HFFc6 (cell line): ENCODE measurements at places on chromosomes 2 and 18. TPM values are rescaled to one million over a fixed set of nuclear protein-coding genes. Genes with fewer than 3 reads are reported as not detected.

LCT gene
- not detected in 3 replicates for total RNA-seq

SP140 gene
- 0.27 to 1.0 TPM (median 0.66 TPM) in 3 replicates for total RNA-seq

GCG gene
- total RNA-seq = not detected in 3 replicates

ITGB6 gene
- total RNA-seq = 0.21 to 0.29 TPM in 2 of 3 replicates, not detected in the other

STAT4 gene
- total RNA-seq = 0.44 to 0.57 TPM (median 0.50 TPM) in 3 replicates

ABCG8 gene
- total RNA-seq = not detected in 3 replicates

DNA sequence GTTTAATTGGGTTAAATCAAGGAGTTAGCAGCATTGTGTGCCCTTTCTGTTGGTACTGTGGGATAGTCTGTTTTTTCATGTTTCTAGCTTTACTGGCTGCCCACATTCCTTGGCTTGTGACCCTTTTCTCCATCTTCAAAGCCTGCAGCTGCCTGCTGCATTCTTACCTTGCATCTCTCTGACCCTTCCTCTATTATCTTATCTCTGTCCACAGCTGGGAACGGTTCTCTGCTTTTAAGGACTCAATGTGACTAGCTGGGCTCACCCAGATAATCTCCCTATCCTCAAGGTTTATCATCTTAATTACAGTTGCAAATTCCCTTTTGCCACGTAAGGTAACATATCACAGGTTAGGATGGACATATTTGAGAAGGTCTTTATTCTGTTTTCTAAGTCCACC lies 199.7 kb downstream of the KCNS3 start:
- no peak for DNase-seq

DNA sequence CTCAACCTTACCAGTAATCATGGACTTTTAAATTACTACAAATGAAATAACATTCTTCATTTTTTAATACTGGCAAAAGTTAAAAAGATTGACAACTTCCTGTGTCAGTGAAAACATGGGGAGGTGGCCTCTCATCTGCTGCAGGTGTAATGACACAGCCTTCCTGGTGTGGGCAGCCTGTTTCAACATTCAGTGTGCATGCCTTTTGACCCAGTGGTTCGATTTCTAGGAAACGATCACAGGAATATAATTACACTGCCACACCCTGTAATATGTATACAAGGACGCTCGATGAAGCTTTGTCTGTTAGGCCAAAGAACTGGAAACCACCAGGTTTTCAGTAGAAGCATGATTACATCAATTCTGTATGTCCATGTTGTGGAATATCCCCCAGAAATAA lies 68.7 kb downstream of the MTHFD2 start:
- DNase-seq = no peak

DNA sequence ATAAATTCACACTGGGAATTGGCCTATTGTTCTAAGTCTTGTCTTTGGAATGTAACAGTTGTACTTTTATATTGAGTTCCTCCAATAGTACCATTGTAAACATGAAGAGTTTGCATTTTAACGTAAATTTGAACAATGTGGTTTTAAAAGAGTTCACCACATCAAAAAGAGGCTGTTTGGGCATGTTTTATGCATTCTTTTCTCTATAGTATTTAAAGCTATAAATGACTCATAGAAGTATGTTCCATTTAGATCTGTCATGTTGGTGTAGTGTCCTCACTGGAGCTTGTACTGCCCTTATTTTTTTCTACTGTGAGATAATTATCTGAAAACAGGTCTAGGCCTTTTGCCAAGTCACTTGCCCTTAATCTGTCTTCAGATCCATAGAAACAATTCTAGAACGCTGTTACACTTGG lies 141.9 kb downstream of the RHBDD1 start:
- peak; percentile 95 for DNase-seq

DNA sequence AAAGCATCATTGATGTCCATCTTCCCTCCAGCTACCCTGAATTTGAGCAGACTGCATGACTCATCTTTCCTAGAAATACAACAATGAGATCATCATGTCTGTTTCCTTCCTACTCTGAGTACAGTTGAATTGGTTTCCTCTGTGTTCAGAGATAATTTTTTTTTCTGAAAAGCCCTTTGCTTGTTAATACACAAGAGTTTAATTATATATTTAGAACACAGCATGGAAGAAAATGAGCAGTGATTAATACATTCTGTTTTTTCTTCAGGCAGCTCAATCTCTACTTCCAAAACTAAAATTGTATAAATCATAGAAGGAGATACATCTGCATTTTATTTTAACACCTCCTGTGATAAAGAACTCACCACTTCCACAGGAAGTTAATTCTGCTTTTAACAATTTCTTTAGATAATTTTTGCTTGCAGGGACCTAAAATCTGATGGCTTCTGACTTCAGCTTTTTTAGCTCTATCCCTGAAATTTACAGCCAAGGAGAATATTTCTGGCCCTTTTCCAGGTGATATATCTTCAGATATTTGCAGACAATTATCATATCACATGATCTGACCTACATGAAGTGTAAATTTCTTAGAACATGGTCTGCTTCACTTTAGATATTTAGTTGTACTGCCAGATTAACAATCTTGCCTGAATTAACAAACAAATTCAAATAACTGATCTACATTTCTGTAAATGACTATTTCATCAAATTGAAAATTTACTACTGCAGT lies 249.0 kb downstream of the TRIB2 start:
- peak; percentile 53 for DNase-seq

- DNase-seq = no peak
Measured at GRCh38 chr2:206766057-206766930, 888 bp downstream of the FASTKD2 start.

GRCh38 chr2:79200762-79201161 lies 41.2 kb upstream of the REG3A start:
- no peak for DNase-seq

DNA sequence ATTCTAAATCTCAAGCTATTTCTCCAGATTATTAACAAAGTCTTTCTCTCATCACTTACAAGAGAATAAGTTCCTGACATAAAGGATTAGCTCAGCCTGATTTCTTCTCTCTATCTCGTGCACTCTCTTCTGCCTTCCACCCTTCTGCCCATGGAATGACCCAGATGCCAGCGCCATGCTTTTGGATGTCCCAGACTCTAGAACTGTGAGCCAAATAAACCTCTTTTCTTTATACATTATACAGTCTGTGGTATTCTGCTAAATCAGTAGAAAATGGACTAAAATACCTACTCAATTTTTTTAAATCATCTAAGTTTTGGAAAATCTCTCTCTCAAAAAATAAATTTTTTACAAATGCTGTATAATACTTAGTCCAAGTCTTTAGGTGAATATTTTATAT lies 218.6 kb downstream of the EXOC6B start:
- no peak for DNase-seq

DNA sequence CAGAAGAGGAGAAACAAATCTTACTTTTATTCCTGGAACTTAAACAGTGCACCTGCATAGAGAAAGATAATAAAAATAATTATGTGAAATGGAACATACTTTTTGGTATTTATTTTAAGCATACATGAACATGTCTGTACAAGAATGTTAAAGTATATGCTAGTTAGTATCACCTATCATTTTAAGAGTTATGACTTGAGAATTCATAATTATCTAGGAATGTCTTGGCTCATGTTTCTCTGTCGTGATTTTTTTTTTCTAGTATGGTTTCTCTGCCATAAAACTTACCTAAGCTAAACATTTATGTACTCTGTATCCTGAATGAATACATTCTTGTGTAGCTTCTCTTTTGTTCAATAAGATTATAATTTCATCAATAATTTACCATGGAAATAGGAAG lies 4.2 kb downstream of the SERPINB7 start:
- no peak for DNase-seq
